ENCODE measurements at places on chromosomes 16 and 17.

- H3K4me3 ChIP-seq = no peak overlapping the region
- no peak for DNase-seq
- H3K4me1 ChIP-seq = no peaks in the 10 kb centered on the region
- H3K36me3 ChIP-seq = no peaks in the 10 kb centered on the region
Measured at GRCh38 chr16:13041646-13042290, 140.4 kb downstream of the SHISA9 start.

DNA sequence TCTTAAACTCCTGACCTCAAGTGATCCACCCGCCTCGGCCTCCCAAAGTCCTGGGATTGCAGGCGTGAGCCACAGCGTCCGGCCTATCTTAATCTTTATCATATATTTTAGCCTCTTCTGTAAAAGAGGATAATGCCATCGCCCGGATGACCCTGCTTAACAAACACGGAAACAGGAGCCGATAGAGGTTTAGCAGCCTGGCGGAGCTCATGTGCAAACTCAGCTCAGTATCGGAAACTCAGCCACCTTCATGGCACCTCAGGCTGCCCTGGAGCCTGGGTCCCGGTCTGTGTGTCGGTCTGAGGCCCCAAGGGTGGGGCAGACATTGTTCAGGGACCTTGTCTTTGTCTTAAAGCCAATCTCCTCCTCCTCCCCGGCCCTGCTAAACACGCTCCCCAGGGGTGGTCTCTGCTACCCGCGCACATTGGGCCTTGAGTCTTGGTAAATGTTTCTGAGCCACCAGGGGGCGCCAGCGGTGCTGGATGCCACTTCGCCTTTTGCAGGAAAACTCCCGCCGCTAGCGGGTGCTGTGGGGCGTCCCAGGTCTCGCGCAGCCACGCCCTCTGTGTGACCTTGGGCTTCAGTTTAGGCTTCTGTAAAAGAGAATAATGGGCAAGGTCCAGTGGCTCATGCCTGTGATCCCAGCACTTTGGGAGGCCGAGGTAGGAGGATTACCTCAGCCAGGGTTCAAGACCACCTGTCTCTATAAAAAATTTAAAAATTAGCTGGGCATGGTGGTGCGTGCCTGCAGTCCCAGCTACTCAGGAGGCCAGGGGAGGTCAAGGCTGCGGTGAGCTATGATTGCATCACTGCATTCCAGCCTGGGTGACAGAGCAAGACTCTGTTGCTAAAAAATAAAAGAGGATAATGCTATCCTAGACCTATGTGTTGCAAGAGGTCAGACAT, 2.7 kb downstream of the CETP start:
- peak; percentile 99 for DNase-seq
- H3K36me3 ChIP-seq = no peaks in the 10 kb centered on the region
- no peak overlapping the region for H3K27ac ChIP-seq
- H3K27me3 ChIP-seq = no peaks in the 10 kb centered on the region

- no peak for DNase-seq
- no peaks in the 10 kb centered on the region for H3K4me1 ChIP-seq
- no peak overlapping the region for H3K27ac ChIP-seq
Measured at GRCh38 chr16:11603331-11603750, 16.6 kb upstream of the LITAF start.

- no peak overlapping the region for H3K27ac ChIP-seq
- no peaks in the 10 kb centered on the region for H3K36me3 ChIP-seq
- no peak for DNase-seq
- no peak overlapping the region for H3K4me3 ChIP-seq
Measured at GRCh38 chr16:10045291-10045775, 136.9 kb downstream of the GRIN2A start.

GRCh38 chr16:73545755-73546154, 497.8 kb upstream of the ZFHX3 start:
- no peaks in the 10 kb centered on the region for H3K36me3 ChIP-seq
- no peaks in the 10 kb centered on the region for H3K4me1 ChIP-seq
- no peak for DNase-seq
- peaks cover 43% of the 10 kb centered on the region for H3K27me3 ChIP-seq
- H3K27ac ChIP-seq = no peak overlapping the region

DNA sequence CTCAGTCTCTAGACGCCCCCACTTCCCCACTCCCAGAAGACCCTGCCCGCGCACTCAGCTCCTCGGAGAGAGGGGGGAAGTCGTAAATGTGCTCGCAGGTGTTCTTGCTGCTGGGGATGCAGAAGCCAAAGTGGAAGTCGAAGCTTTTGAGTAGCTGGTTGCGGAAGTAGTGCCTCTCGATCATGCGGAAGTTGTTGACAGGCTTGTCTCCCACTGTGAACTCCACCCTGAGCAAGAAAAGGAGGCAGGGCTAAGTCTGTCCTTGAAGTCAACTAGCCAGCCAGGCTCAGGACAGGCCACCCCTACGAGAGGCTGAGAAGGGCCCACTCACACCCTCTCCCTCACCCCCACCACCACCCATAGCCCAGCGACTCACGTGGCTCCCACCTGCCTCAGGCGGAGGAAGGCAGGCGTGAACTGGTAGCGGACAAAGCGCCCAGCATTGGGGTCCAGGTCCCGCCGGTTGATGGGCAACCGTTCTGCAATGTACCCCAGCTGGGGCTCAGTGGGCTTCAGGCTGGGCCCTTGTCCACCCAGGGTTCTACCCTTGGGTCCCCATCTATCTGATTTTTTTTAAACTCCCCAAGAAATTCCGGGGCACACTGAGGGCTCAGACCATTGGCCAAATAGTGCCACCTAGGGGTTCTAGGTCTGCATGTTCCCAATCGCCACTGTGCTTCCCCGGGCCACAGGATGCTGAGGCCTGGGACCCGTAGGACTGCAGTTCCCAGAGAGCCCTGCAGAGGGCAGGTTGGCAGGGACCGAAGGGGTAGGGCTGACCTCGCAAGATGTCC, 4.6 kb downstream of the UNC119 start:
- H3K4me1 ChIP-seq = peaks cover 53% of the 10 kb centered on the region
- no peaks in the 10 kb centered on the region for H3K27me3 ChIP-seq
- H3K4me3 ChIP-seq = no peak overlapping the region
- peak overlapping the region; percentile 94 for H3K27ac ChIP-seq

Data from CD4-positive, alpha-beta T cell (primary cell).